8988T (cell line): ENCODE measurements at places on chromosomes 16 and 17.

GRCh38 chr17:57747221-57748017, 2.3 kb upstream of the CCDC182 start:
- DNase-seq = peak; percentile 32

DNA sequence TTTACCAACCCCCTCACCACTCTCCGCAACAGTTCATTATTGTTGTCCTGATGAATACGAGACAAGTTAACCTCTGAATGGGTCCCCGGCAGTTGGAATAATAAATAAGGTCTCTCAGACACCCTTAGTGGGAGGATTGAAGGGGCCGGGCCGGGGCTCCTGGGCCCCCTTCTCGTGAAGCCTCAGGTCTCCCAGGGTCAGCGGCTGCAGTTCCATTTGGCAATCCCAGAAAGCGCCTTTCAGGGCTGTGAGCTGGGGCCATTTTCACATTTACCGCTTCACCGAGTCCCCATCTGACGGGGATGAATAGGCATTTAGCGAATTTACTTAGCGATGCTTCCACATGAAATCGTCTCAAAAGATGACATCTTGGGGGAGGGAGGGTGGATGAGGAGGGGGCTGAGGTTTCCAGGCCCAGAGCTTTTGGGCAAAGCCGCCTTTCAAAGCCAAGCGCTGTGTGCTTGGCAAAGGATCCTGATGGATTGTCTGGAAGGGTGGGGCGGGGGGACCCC, 309.8 kb downstream of the XYLT1 start:
- DNase-seq = no peak

- DNase-seq = no peak
These were observed 50.6 kb downstream of the HS3ST3B1 start for GRCh38 chr17:14351493-14351892.

GRCh38 chr17:51166987-51167931, 1.0 kb downstream of the NME2 start:
- peak; percentile 69 for DNase-seq

DNA sequence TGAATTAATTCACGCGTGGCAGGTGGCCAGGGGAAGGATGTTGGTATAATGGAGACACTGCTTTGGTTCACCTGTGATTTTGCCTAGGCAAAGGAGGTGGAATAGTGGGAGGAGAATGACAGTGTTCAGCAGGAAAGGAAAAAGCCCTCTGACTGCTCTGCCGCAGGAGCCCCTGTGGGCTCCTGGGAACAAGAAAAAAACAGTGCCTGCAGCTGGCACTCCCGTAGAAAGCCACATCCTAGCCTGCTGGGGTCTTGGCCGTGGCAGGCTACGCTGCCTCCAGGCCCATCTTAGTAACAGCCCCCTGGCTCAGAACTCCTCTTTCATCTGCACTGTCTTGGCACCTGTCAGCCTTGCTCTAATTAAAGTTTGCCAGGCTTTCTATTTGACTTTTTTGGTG, 20.6 kb downstream of the ADORA2B start:
- DNase-seq = no peak

- no peak for DNase-seq
These were observed 1.4 kb downstream of the CENPN start for GRCh38 chr16:81008505-81008789.

DNA sequence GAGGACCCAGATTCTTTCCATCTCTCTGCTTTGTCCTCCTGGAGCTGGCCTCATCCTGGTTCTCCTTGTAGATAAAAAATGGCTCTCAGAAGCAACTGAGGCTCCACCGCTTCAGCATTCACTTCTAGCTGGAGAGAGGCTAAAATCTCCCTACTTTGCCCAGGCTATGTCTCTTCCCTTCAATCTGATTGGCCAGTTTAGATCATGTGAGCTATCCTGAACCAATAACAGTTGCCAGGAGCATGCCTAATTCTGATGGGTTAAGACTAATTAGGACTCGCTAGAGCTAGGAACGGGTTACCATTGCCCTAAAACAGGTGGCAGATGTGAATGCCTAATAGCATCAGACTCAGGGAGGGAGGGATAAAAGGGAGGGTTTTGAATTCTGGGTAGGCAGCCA, 89.6 kb downstream of the GPR139 start:
- no peak for DNase-seq

GRCh38 chr16:15919331-15919730, 30.1 kb upstream of the ABCC1 start:
- no peak for DNase-seq

DNA sequence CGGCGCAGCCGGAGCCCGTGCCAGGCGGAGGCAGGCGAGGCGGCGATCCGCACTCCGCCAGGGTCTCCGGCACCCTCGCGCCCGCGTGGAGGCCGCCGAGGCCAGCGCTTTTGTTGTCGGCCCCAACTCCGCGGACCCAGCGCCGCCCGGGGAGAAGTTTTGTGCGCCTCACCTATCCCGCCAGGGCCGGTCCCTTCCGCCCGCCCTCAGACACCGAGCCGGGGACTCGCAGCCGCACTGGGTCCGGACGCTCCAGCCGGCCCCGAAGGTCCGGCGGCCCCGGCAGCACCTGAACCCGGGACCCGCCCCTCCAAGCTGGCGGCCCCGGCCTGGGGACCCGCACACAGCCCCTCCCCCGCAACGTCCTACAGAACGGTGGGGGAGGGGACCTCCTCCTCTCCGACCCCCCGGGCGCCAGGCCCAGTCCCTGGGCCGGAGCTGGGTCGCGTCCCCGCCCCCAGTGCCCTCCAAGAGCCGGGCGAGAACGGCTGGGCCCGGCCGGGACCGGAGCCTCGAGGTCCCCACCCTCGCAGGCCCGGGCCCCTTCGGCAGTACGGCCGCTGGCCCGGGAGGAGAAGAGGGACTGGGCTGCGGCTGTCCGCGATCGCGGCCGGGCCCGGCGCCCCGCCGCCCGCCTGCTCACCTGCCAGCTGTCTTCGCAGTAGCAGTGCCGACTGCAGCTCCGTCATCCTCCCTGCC, 698 bp downstream of the UBE2G1 start:
- DNase-seq = no peak

GRCh38 chr16:67780847-67781564, 25.4 kb downstream of the RANBP10 start:
- no peak for DNase-seq

DNA sequence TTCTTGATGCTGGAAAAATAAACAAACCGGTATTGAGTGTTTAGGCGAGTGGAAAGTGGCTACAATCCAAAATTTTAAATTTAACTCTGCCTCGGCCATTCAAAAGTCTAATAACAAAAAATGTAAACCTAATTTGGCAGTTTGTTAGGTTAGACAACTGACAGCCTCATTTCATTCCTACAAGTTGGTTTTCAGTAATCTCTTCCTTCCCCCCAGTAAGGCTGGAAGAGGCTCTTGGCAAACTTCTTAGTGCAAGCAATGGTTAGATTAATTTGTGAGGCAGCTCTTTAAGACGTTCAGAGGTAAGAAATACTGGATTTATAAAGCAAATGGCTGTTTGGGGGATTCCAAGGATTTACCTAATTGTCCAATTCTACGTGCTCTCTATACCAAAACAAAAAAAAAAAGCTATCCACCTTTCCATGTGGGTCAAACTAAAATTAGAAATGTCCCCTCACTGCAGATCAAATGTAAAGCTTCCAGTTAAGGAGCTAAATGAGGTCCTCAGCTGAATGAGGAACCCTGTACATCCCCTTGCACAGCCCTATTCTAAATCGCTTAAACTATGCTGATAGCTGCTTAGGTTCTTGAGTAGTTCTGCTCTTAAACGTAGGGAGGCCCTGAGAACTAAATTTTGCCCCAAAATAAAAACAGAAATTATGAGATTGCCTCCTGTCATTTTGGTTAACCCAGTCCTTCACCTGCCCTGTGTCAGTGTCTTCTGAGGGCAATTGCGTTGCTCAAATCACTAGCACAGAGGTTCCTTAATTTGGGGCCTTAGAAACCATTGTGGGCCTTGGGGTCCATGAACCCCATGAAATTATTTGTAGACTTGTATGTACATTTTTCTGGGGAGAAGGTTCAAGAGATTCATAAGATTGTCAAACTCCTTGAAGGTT, 2.9 kb downstream of the HEXIM1 start:
- DNase-seq = no peak

DNA sequence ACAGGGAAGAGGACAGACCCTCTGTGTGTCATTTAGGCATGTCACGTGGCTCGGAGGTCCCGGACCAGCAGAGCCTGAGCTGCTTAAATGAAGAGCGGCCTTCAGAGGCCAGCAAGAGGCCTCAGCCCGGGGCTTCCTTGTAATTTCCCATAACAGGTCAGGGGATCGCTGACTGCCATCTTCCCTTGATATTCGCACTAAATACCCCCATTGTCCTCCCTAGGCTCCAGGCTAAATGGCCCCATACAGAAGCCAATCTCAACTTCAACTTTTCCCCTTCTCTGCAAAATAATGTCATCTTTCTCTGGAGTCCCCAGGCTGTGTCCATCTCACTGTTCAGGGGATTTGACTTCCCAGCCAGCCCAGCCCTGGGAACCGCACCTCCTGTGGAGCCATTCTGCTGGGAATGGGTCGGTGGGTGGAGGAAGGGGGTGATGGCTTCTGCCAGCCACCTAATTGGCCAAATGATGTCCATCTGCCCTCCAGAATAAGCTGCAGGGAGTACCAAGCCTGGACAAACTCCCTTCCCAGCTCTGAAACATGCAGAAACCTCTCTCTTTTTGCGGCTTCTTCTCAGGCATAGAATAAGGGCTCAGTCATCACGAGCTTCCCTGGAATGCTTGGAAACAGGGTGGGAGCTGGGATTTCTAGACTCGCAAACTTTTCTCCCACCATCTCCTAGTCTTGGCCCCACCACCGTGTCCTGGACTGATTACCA, 129.9 kb downstream of the SDK2 start:
- DNase-seq = no peak

- DNase-seq = no peak
These were observed 32.8 kb downstream of the DNAH2 start for GRCh38 chr17:7750321-7750821.

DNA sequence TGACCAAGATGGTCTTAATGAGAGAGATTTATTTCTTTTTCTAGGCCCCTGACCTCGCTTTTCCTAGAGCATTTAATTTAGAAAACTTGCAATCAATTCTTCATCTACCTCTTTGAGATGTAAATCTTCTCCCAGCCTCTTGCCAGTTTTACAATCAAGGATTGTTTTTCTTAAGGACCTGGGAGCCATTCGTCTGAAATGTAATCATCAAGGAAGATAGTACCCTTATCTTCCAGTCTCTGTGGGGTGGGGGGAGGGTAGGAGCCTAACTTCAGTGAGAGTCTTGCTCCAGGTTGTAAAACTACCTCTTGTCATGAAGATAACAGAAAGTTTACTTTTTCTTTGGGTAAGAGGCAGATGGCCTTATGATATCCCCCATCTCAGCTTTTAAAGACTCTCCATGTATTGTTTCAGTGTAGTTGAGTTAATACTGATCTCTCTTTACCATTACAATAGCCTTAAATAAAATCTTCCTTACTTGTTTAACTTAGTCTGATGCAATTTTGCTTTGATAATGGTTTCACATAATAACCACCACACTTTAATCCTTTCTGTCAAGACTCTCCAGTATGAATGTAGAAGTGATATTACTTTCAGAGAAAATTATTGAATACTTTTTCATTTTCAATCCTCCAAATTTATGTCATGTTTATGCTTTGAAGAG, 110.2 kb upstream of the CPHXL start:
- DNase-seq = no peak

DNA sequence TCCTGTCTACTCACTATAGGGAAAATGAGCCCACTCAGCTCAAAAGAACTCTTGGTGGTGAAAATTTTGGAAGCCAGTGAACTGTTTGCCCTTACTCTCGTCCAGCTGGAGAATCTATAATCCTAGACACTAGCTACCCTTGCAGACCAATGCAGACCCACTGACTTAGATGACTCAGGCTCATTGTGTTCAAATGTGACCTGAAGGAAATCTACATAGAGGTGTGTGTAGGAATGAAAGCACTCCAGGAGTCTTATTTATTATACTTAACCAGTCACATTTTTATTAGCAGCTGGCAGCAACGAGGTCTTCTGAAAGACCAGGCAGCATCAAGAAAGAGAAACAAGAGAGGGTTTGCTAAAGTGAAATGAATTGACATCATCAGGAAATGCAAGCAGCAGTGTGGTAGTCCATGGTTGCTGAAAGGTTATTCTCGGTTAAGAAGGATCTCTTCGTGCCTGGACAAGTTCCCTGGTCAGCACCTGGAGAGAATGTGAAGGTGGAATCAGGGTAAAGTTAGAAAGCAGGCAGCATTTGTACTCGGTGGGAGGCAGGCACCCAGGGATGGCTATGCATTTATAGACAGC, 1.4 kb downstream of the KRTAP29-1 start:
- no peak for DNase-seq

- DNase-seq = no peak
These were observed 422.8 kb downstream of the RBFOX1 start for GRCh38 chr16:7755347-7755882.

- DNase-seq = no peak
These were observed 479.3 kb downstream of the KCNJ18 start for GRCh38 chr17:22171631-22172030.

DNA sequence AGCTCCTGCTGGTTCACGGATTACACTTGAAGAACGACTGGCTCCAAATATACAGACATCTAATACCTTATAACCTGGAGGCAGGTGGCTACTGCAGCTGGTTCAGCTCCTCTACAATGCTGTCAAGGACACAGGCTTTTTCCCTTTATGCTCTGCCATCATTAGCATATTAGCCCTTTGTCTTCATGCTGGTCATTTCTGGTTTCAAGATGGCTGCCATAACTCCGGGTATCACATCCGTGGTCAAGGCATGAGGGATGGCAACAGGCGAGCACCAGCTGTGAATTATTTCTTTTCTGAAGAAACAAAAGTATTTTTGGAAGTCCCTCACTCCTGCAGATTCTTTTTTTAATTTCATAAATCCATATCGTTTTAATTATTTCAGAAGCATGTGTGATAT, 124.3 kb upstream of the MED13 start:
- DNase-seq = no peak

DNA sequence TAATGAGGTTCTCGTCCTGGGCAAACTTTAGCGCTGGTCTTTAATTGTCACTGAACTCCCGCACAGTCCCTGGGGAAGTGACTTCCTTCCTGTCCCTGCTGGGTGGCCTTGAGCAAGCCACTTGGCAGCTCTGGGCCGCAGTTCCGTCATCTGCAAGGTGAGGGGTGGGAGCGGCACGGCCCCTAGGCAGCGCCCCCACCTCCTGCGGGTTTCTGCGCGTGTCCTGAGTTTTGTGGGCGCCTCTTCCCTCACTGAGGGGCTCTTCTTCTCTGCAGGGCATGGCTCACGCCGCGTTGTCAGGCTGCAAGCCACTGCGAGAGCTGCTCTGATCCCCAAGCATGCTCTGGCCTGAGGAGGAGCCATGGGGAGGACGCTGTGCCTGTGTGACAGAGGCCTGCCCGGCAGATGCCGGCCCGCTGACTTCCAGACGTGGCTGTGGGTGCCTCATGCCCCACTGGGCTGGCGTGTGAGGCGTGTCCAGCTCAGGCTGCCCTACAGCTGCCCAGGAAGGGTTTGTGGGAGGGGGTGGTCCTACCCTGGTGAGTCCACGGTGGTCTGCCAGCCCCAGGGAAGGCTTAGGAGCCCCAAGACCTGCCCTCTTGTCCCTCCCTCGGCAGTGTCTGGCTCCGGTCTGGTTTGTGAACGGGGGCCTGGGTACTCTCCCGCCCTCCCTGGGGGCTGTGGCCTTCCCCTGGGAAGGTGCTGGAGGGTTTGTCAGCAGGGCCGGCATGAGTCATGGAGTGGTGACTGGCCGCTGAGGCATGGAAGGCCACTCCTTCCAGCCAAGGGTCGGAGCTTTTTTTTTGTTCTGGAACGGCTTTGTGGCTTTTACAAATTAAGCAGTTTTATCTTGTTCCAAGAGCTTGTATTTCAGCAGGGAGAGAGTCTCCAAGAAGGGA, 182.0 kb downstream of the SEC14L1 start:
- DNase-seq = peak; percentile 53
